ENCODE measurements at places on chromosomes 1 and 21. TPM values are rescaled to one million over a fixed set of nuclear protein-coding genes. Genes with fewer than 3 reads are reported as not detected.

The VTCN1 gene
- 0.06 TPM for total RNA-seq

The ZMYND12 gene
- total RNA-seq, result 0.39 TPM

The NEGR1 gene
- total RNA-seq, result not detected

The OSCP1 gene
- total RNA-seq, result 6.6 TPM

The KTI12 gene
- total RNA-seq, result 15.2 TPM

The C1QC gene
- not detected for total RNA-seq

The TCHH gene
- total RNA-seq, result 0.33 TPM

The LORICRIN gene
- not detected for total RNA-seq

The PLA2G2A gene
- total RNA-seq, result not detected

The LAPTM5 gene
- 0.22 TPM for total RNA-seq

The SLC44A3 gene
- 1.8 TPM for total RNA-seq

The C1orf115 gene
- total RNA-seq, result 4.5 TPM

The LCK gene
- total RNA-seq, result 0.07 TPM

The TCHHL1 gene
- total RNA-seq, result not detected

The SH2D1B gene
- total RNA-seq, result 0.23 TPM

The CELA2B gene
- total RNA-seq, result not detected

The NBPF20 gene
- total RNA-seq, result 3.0 TPM

The TFF2 gene
- not detected for total RNA-seq

The PRDM15 gene
- total RNA-seq, result 3.8 TPM

The OMA1 gene
- total RNA-seq, result 6.7 TPM

The BRDT gene
- not detected for total RNA-seq

The CASQ2 gene
- total RNA-seq, result not detected

The LRRC3 gene
- 2.4 TPM for total RNA-seq

The PCAT6 gene
- 3.5 TPM for total RNA-seq

The GPR37L1 gene
- total RNA-seq, result 0.18 TPM

The AKNAD1 gene
- total RNA-seq, result 1.5 TPM

The GPR25 gene
- not detected for total RNA-seq

The OPTC gene
- not detected for total RNA-seq

The SLC45A1 gene
- total RNA-seq, result 11.2 TPM

The DHCR24 gene
- total RNA-seq, result 47.5 TPM

The HDAC1 gene
- total RNA-seq, result 52.1 TPM

The TDRKH gene
- 5.7 TPM for total RNA-seq

The CD1D gene
- total RNA-seq, result 0.04 TPM

The HMGB4 gene
- total RNA-seq, result not detected

The PTBP2 gene
- total RNA-seq, result 9.3 TPM
